ENCODE measurements at places on chromosomes 5 and 9.

- DNase-seq = no peak
Measured at GRCh38 chr9:93451849-93452709, 594 bp downstream of the FAM120A start.

DNA sequence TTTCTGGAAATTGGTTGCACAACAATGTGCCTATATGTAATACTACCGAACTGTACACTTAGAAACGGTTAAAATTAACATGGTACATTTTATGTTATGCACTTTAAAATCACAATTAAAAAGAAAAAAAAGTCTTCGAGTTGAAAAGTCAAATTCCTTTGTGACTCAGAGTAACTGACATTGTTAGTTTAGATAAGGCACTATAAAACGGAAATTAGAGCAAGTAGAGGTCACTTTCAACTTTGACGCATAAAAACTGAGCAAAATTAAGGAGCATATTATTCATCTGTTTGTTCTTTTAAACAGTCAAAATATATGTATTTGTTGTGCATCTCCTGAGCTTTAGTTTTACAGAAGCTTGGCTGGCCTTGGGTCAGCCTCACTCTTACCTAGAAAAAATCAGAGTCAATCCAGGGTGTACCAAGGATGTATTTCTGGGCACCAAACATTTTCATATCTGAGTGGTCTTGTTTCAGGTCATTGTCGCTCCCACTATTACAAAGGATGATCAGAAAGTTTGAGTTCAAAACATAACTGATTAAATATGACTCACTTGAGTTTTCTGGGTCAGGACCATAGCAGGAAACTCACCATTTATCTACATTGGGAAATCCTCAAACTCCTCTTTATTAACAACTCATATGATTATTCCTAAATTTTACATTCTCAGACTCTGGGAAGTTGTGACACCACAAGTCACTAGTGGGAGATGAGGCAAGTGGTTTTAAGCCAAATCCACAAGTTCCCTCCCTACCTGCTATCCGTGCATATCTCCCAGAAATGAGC is 160.6 kb downstream of the CCDC192 start:
- DNase-seq = no peak

DNA sequence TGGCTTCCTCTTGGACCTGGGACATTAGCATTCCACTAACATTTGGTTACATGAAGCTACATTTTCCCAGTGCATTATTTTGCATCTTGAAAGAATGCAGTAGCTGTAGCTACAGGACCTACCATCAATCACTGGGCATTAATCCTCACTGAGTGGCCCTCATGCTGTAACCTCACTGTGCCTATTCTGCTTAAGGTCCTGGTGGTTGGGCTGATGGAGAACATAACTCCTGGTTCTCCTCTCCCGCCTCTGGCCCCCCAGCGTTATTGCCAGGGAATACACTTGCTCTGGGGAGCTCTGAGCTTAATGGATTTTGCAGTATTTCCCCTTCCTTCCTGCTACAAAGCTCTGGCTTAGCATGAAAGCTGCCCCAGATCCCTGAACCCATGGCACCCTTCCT is 111.5 kb upstream of the EQTN start:
- no peak for DNase-seq

GRCh38 chr5:103938146-103938695 is 375.6 kb upstream of the NUDT12 start:
- DNase-seq = no peak

- no peak for DNase-seq
Measured at GRCh38 chr9:135722365-135722764, 20.4 kb downstream of the KCNT1 start.

DNA sequence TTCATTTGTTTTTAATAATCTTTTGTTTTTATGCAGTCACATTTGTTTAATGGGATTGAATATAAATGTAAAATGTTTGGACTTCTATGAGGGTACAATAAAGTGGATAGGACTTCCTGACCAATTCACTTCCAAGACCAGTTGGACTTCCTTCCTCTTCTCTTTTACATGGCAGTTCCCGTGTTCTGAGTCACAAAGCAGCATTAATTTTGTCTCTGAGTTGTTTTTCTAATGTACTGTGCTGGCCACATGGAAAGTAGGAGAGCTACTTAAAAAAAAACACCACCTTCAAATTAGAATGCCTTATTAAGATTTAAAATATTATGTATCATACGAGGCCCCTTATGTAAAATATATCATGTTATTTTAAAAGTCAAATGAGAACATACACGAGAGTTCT is 87.3 kb downstream of the CCDC171 start:
- no peak for DNase-seq

- DNase-seq = no peak
Measured at GRCh38 chr5:42454216-42454995, 31.2 kb downstream of the GHR start.

- no peak for DNase-seq
Measured at GRCh38 chr9:82570226-82570625, 492.7 kb downstream of the RASEF start.

DNA sequence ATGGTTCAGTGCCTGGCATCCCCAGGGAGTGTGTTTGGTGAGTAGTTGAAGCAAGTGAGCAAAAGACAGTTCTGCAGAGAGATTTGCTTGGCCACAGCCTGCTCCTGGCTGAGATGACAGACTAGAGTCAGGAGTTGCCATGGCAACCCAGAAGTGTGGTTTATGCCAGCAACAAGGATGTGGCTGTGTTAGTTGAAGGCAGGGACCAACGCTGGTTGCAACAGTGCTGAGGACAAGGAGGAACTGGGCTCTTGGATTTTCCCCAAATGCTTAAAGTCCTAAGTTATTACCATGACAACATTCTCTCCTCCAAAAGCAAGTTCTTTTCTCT is 2.7 kb downstream of the NXNL2 start:
- no peak for DNase-seq

DNA sequence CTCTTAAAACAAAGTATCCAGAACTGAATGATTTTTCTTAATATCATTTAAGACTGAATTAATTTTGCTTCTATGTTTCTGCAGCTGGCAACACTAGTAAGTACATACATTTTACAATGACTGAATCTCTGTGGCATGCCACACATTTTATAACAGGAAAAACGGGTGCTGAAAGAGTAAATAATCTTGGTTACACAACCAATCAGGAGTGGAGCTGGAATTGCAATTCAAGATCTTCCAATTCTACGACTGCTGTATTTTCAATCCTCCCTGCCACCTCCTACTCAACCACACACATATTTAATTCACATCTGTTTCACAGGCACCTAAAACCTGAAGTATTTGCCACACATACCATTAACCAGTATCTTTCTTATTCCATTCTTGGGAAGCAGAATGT is 52.7 kb upstream of the NR5A1 start:
- no peak for DNase-seq

GRCh38 chr5:151424892-151425523 is 22.4 kb upstream of the SLC36A1 start:
- DNase-seq = no peak

- no peak for DNase-seq
Measured at GRCh38 chr5:8961956-8962355, 583.9 kb downstream of the SEMA5A start.

- no peak for DNase-seq
Measured at GRCh38 chr5:91118796-91119195, 264.3 kb downstream of the ARRDC3 start.

DNA sequence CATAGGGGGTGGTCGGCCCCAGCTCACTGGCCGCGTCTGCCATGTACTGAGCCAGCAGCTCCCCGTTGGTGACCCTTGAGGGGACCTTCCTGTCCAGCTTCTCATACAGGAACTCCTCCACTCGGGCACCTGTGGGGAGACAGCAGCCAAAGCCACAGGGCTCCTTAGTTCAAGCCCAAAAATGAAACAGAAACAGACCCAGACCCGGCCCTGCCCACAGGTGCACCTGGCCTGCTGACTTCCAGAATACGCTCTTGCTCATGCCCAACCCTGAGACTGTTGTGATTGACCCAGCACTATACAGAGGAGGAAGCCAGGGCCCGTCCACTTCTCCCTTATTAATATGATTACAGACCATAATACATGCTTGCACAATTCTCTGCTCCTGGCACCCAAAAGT is 7.0 kb downstream of the SH3GLB2 start:
- no peak for DNase-seq

- no peak for DNase-seq
Measured at GRCh38 chr5:14218897-14219573, 75.9 kb downstream of the TRIO start.

DNA sequence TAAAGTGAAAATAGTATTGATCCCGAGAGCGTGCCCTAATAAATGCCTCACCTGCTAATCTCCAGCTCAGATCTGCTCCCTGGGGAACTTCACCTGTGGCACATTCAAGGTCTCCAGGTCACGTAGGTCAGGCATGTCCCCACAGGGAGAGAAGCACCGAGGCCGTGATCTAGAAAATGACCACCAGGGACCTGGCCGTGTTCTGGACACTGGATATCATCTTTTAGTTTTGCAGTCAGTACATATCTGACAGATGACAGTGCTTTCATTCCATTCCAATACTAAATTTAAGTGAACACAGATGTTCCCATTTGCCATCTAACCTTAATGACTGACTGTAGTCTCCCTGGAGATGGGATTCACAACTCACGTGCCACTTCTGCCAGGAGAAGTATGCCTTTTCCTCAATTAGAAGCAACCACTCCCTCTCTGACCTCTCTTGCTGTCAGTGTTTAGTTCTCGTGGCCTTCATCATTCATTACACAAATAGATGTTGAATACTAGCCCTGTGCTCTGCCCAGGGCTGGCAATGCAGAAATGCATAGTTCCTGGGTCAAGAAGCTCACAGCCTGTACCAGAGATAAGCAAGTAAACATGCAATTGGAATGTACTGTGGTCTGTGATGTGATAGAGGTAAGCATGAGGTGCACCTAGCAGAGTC is 276.5 kb downstream of the NTRK2 start:
- no peak for DNase-seq

Measured in cortex of kidney (tissue), 1 donor.